Dorsolateral prefrontal cortex (tissue), 122 donors: ENCODE measurements at places on chromosomes 2 and 18. TPM values are rescaled to one million over a fixed set of nuclear protein-coding genes. Genes with fewer than 3 reads are reported as not detected.

DNA sequence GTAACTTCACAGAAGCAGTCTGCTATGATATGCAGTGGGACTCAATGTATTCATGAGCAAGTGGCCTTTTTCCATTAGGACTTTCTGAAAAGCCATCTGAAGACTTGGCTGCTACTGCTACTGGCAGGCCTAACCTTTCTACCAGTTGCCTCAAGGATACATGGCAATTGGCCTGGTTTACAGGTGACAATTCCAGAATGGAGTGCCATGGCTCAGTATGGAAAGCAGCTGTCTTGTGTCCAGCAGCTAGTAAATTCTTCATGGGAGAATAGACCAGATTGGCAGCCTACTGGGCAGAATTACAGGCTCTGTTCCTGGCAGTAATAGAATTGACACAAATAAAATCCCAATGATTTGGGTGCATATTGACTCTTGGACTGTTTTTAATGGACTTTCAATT, 12.6 kb upstream of the TMX3 start:
- no peak for DNase-seq

The DNAH6 gene
- 10.8 TPM for total RNA-seq

GRCh38 chr18:46224181-46224775, 120.1 kb downstream of the HAUS1 start:
- no peak for DNase-seq

The TUBA4B gene
- not detected for total RNA-seq

GRCh38 chr2:240183875-240184590, 43.6 kb upstream of the OTOS start:
- DNase-seq, result no peak

GRCh38 chr2:29480426-29480825, 365.2 kb downstream of the CLIP4 start:
- no peak for DNase-seq

- no peak for DNase-seq
Measured at GRCh38 chr18:39749154-39749553, 2183.6 kb upstream of the CELF4 start.
